ENCODE measurements at places on chromosomes 11 and 22.
A peak's percentile ranks its signal among the peaks of the same experiment; 100 is the strongest.

- DNase-seq, result no peak
Observed at GRCh38 chr11:70603114-70603755, 204.9 kb downstream of the CTTN start.

GRCh38 chr11:7167976-7168740 lies 79.4 kb downstream of the RBMXL2 start:
- DNase-seq, result no peak

- DNase-seq, result no peak
Observed at GRCh38 chr11:101346591-101346990, 217.0 kb upstream of the PGR start.

GRCh38 chr11:16179676-16180075 lies 176.7 kb downstream of the SOX6 start:
- no peak for DNase-seq

DNA sequence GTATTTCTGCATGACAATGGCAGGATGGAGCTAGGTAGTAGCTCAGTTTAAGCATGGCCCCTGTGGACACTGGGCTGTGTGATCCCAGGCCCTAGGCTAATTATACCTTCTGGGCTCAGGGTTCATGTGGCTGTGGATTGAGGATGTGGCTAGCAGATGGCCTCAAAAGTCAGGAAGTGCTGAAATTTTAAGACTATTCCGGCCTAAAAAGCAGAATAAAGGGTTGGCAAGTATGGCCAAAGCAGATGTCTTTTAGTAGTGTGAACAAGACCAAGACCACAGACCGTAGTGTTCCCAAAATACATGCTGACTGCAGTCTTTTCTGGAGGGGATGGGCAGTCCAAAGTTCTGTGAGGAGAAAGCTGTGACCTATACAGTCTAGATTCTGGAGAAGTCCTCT lies 115.7 kb upstream of the RAG2 start:
- no peak for DNase-seq

DNA sequence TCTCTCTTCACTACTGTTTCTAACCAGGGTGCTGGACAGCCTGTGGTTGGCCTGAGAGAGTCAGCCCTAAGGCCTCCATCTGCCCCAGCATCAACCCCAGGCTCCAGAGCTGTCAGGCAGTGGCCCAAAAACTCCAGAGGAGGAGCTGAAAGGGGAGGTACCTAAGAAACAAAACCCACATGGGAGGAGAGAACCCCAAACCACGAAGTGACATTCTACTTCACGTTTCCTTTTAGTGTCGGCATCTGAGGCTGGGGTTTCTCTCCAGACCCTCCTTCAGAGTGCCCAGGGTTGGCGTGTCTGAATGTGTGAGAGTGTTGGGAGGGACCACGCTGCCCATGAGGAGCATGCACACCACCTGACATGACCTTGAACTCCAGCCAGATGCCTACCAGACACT lies 69.8 kb upstream of the NNMT start:
- peak; percentile 57 for DNase-seq

GRCh38 chr11:133957900-133958299 lies 1.1 kb upstream of the IGSF9B start:
- DNase-seq, result peak; percentile 40

GRCh38 chr11:125105926-125106325 lies 5.5 kb downstream of the TMEM218 start:
- no peak for DNase-seq

- no peak for DNase-seq
Observed at GRCh38 chr11:10050561-10050960, 243.5 kb downstream of the SBF2 start.

GRCh38 chr11:69443968-69444364 lies 37.5 kb upstream of the LINC01488 start:
- no peak for DNase-seq

- DNase-seq, result no peak
Observed at GRCh38 chr11:8243458-8243857, 20.2 kb downstream of the LMO1 start.

DNA sequence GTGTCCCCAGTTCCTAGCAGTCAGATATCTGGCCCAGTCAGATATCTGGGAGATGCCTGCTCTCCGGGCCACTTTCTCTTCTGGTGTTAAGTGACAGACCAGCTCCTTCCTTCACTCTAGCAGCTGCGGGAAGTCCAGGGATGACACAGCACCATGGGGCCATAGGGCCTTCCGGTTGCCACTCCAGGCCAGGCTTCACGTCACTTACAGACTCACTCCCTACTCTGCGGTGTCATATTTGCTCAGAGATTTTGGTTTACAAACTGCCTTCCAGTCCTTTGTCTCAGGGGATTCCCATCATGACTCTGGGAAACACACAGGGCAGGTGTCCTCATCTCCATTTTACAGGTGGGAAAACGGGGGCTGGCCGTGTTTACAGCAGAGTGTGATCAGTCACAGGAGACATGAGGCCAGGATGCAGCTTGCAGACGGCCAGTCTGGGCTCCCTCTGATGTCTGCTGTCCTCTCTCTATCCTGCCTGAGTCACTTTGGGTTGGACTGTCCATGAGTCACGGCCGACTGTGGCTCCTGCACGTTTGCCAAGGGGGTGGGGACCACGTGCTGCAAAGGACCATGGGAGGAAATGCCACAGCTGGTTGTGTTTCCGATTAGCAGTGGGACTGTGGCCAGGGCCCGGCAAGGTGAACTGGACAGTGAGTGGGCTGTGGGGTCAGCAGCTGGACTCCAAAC lies 8.2 kb upstream of the TBC1D22A start:
- DNase-seq, result peak; percentile 97

DNA sequence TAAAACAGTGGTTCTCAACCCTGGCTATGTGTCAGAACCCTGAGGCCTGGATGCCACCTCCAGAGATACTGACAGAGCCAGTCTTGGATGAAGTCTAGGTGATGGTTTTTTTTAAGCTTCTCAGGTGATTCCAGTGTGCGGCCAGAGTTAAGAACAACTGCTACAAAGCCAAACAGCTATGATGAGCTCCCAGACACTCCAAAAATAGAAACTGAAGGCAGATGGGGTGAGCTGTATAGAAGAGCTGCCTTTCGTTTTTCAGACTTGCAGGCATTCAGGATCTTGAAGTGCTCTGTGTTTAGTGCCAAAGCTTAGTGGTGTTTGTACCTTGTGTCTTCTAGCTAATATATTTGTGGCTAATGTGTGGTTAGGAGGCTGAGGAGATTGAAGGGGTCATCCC lies 14.2 kb downstream of the SCUBE2 start:
- DNase-seq, result no peak

- no peak for DNase-seq
Observed at GRCh38 chr11:132788816-132789325, 743.4 kb downstream of the OPCML start.

GRCh38 chr11:100004541-100004940 lies 682.5 kb upstream of the ARHGAP42 start:
- DNase-seq, result no peak

GRCh38 chr11:110431051-110431672 lies 1.4 kb downstream of the FDX1 start:
- no peak for DNase-seq

GRCh38 chr22:50260801-50261614 lies 475 bp downstream of the MAPK12 start:
- DNase-seq, result peak; percentile 54

DNA sequence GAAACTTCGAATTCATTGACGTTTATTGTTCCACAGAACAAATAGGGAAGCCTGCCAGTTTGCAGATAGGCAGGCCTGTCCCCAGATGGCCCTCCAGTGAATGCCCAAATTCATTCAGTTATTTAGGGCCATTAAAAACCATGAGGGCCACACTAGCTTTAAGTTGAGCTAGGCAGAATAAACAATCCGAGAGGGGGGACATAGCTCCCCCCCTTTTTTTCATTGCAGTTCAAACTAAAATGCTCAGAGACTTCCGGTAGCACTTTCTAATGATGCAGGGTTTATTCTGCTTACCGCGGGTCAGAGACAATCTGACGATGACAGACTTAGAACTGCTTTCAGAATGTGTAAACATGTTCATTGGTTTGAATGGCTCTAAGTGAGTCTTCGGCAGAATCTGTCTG lies 72.0 kb downstream of the ZBTB16 start:
- no peak for DNase-seq

- peak; percentile 60 for DNase-seq
Observed at GRCh38 chr11:78961937-78962701, 387.5 kb upstream of the NARS2 start.

GRCh38 chr22:44648085-44648820 lies 53.8 kb upstream of the PRR5 start:
- DNase-seq, result no peak

DNA sequence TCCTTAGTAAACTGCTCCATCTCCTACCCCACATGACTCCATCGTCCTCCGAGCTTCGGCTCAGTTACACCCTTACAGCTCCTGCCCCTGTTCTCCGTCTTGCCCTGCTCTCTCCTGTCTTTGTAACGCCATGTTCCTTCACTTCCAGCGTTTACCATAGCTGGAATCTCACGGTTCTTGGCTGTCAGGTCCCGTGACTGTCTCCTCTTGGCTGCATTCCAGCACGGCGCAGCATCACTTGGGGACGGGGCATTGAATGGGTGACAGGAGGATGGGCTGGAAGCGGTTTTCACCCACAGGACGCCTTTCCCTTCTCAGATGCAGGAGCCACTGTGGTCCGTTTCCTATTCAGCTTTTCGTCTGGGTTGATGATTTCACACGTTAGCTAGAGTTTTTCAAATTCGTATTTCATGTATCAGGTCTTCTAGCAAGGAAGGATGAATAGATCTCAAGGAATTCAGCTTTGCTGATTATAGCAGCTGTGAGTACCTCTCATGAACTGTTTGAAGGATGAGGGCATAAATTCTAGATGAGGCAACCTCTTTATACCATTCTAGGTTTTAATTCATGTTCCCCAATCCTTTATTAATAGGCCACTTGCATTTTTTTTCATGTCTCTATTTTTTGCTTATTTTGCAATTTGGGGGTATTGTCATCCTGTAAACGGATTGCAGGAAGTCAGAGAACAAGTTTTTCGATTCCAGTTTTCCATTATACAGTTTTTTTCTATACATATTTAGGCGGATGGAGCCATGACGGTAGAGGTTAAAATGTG lies 29.1 kb downstream of the ZBED4 start:
- no peak for DNase-seq

GRCh38 chr11:86940122-86940777 lies 14.9 kb downstream of the FZD4 start:
- DNase-seq, result peak; percentile 70

DNA sequence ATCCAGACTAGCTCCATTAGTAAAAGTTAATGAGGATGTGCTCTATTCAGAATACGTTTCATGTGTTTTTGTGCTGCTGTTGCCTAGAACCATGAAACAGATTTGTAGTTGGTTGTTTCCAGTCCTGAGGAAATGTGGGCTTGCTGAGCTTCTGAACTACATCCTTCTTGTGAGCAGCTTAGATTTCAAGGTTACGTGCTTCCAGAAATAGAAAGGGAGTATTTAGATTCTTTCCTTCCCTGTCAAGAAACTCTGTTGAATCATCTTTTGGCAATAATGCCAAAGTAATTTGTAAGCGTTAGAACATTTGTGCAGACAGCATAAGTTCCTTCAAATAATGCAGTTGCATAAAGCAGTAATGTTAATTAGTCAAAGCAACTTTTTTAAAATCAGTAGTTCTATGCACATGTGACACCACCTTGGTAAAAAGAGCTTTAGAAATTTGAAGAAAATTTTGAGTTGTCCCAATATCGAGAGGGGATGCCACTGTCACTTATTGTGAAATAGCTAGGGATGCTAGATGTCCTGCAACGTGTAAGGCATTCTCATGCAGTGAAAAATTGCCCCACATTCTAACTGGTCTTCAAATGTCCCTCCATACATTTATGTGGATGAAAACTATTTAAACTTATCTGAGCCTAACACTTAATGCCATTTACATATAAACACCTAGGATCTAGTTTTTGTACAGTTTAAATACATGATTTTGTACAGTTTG lies 169.6 kb downstream of the ETS1 start:
- no peak for DNase-seq

DNA sequence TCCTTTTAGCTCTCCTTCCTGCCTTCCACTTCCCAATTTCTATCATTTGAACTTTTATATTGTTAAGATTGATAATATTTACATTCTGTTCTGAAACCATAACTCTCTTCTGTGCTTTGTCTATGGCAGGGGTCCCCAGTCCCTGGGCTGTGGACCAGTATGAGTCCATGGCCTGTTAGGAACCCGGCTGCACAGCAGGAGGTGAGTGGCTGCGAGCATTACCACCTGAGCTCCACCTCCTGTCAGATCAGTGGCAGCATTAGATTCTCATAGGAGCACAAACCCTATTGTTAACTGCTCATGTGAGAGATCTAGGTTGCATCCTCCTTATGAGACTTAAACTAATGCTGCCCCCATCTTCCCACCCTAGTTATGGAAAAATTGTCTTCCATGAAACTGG lies 48.4 kb upstream of the HEPHL1 start:
- no peak for DNase-seq

- peak; percentile 72 for DNase-seq
Observed at GRCh38 chr11:65613091-65613928, 711 bp downstream of the MAP3K11 start.

GRCh38 chr11:67352546-67353316 lies 615 bp downstream of the POLD4 start:
- no peak for DNase-seq

DNA sequence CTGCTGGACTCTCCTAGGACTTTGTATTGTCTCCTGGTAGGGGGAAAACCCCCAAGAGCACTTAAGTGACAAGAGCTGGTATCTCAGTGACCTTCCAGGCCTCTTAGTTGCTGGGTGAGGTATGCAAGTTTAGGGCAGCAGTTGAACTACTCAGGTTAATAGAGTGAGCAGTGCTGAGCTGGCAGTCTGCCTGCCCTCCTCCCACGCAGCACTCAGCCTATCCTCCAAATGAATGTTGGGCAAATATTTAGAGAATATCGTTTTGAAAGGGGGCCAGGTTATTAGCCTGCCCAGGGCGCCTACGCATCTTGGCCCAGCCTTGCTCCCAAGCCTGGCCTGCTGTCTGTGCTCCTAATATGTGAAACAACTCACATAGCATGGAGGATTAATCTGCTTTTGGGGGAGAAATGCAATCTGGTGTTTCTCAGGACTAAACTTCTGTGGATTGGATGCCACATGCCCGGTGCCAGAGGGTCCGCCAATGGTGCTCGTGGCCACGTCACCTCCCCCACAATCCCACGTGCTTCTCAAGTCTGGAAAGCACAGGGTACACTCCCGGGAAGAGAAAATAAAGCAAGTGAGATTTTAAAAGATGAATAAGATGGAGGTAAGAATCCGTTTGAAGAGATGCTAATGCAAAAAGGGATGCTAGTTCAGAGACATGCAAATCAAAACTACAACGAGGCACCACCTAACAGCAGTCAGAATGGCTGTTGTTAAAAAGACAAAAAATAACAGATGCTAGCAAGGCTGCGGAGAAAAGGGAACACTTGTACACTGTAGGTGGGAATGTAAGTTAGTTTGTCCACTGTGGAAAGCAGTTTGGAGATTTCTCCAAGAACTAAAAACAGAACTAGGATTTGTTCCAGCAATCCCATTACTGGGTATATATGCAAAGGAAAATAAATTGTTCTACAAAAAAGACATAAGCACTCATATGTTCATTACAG lies 67.7 kb downstream of the SPON1 start:
- peak; percentile 91 for DNase-seq

GRCh38 chr11:8039530-8040260 lies 41.3 kb upstream of the TUB start:
- DNase-seq, result no peak

- DNase-seq, result peak; percentile 84
Observed at GRCh38 chr11:72629266-72629665, 45.0 kb downstream of the PDE2A start.
